ENCODE measurements at places on chromosomes 4 and X. TPM values are rescaled to one million over a fixed set of nuclear protein-coding genes. Genes with fewer than 3 reads are reported as not detected.
A peak's percentile ranks its signal among the peaks of the same experiment; 100 is the strongest.

Gene TMEM271
- total RNA-seq: not detected

Gene AFM
- 149 TPM for total RNA-seq

Gene FGG
- total RNA-seq: 14,578 TPM

Gene AKAP4
- total RNA-seq: not detected

Gene FAM47A
- total RNA-seq: not detected

Gene ETNPPL
- total RNA-seq: 125 TPM

DNA sequence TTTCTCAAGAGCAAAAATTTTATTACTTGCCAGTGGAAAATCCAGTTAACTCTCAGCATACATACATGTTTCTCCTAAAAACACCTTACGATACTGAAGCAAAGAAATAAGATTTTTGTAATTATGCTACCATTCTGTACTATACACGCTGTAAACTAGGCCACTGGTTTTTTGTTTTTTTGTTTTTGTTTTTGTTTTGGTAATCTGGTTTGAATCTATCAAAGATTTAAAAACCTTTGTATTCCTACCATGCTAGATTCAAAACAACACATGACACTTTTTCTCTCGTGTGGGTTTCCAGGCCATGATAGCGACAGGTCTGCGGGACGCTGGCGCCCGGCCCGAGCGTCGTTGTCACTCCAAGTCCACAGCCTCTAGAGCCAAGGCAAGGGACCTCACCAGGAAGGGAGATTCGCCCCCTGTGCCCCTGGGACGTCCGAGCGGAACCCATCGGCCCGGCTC lies 723 bp downstream of the TMEM192 start:
- H3K27me3 ChIP-seq: no peaks in the 10 kb centered on the region
- H3K27ac ChIP-seq: peak overlapping the region; percentile 97
- H3K4me1 ChIP-seq: peaks cover 6% of the 10 kb centered on the region
- H3K4me3 ChIP-seq: peak overlapping the region; percentile 80
- H3K36me3 ChIP-seq: no peaks in the 10 kb centered on the region
- DNase-seq: no peak

- H3K4me1 ChIP-seq: no peaks in the 10 kb centered on the region
- no peaks in the 10 kb centered on the region for H3K27me3 ChIP-seq
- DNase-seq: no peak
These were observed 29.0 kb downstream of the CD99L2 start for GRCh38 chrX:150869450-150869849.

- H3K4me1 ChIP-seq: no peaks in the 10 kb centered on the region
- no peaks in the 10 kb centered on the region for H3K27me3 ChIP-seq
- no peak overlapping the region for H3K27ac ChIP-seq
These were observed 134.6 kb upstream of the BOD1L1 start for GRCh38 chr4:13762130-13762529.

- no peaks in the 10 kb centered on the region for H3K27me3 ChIP-seq
- H3K36me3 ChIP-seq: no peaks in the 10 kb centered on the region
- no peaks in the 10 kb centered on the region for H3K4me1 ChIP-seq
- DNase-seq: peak; percentile 62
These were observed 102.0 kb downstream of the PTTG2 start for GRCh38 chr4:38062088-38062775.

DNA sequence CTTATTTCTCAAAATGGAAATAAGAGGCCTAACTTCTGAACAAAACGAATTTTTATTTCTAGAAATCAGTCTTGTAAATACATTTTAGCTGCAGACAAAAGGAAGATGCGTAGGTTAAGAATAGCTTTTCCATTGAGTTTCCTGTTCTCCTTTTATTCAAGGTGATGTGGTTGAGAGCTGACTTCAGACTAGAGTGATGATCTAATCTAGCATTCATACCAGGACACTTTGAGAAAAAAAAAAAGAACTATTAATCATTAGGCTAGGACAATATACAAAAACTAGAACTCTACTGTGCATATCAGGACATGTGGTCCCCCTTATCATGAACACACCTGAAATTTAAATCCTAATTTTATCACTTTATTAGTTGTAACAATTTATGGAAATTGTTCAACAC lies 884.5 kb upstream of the EPHA5 start:
- H3K27me3 ChIP-seq: no peaks in the 10 kb centered on the region
- H3K4me3 ChIP-seq: no peak overlapping the region
- H3K36me3 ChIP-seq: no peaks in the 10 kb centered on the region
- no peaks in the 10 kb centered on the region for H3K4me1 ChIP-seq

DNA sequence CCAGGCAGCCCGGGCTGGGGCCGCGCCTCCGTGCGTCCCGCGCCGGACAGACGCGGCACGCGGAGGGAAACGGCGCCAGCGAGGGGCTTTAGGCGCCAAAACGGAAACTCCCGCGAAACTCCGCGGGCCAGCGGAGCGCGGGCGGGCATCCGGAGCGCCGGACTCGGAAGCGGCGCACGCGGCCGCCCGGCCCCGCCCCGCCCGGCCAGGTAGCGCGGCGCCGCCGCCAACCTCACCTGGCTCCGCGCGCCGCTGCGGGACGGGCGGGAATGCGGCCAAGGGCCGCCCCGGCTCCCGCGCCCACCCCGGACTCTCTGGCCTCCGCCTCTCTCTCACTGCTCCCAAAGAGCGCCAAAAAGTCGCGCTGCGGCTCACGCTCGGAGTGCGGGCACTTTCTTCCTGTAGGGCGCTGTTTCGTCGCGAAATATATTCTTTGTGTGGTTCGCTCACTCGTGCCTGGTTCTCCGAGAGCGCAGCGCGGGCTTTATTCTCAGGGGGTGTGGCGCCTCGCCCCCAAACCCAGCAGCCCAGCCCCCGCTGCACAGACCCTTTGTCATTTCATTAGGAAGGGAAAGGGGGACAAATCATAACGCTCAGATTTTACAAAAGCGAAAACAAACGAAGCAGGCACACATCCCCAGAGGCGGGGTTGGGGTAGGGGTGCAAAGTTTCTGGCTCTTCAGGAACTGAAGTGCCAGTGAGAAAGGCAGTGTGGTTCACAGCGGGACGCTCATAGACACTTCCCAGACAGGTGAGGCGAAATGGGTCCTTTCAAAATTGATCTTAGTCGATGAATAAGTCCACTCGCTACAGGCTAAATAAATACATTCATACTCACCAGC lies 961 bp upstream of the MBNL3 start:
- DNase-seq: peak; percentile 33
- peak overlapping the region; percentile 55 for H3K4me3 ChIP-seq
- H3K4me1 ChIP-seq: no peaks in the 10 kb centered on the region
- H3K36me3 ChIP-seq: no peaks in the 10 kb centered on the region

- no peak overlapping the region for H3K27ac ChIP-seq
- no peaks in the 10 kb centered on the region for H3K36me3 ChIP-seq
- H3K4me3 ChIP-seq: no peak overlapping the region
- no peaks in the 10 kb centered on the region for H3K27me3 ChIP-seq
These were observed 19.5 kb downstream of the NSUN7 start for GRCh38 chr4:40769266-40769665.

DNA sequence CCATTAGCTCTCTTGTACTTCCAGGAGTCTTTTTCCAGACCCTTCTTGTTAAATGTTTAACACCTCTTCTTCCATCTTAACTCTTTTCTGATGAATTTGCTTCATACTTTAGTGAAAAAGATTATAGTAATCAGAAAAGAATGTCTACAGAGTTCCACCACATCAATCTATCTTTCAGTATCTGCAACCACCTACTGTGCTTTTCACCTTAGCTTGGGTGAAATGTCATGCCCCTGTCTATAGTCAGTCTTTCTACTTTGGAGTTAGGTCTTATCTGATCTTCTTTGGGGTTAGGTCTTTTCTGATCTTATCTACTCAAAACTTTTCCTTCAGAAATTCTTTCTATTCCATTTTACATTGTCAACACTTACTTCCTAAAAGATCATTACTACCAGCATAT lies 1310.2 kb downstream of the PCDH7 start:
- no peaks in the 10 kb centered on the region for H3K4me1 ChIP-seq
- no peaks in the 10 kb centered on the region for H3K27me3 ChIP-seq
- H3K27ac ChIP-seq: no peak overlapping the region
- H3K4me3 ChIP-seq: no peak overlapping the region
- H3K36me3 ChIP-seq: no peaks in the 10 kb centered on the region

DNA sequence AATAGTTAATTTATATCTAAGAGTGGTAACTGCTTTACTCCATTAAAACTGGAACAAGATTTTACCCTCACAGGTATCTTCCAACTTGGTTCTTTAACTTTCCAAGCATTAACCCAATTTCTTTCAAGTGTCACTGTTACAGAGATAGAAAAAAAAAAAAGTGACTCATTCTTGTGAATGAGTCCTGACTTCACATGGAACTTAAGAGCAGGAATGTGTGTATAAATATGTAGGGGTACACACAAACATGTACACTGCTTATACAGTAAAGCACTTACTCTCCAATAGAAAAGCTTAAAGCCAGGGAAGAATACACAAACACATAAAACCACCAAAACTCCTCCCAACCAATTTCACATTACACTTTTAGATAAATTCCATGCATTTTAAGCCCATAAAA lies 38.8 kb downstream of the TAPT1 start:
- H3K27ac ChIP-seq: no peak overlapping the region
- peaks cover 10% of the 10 kb centered on the region for H3K36me3 ChIP-seq

- no peaks in the 10 kb centered on the region for H3K27me3 ChIP-seq
- DNase-seq: no peak
- H3K4me1 ChIP-seq: no peaks in the 10 kb centered on the region
- H3K4me3 ChIP-seq: no peak overlapping the region
- H3K36me3 ChIP-seq: no peaks in the 10 kb centered on the region
- H3K27ac ChIP-seq: no peak overlapping the region
These were observed 2.7 kb upstream of the NALF2 start for GRCh38 chrX:69501429-69501828.

GRCh38 chr4:87930629-87931028 lies 44.9 kb upstream of the SPP1 start:
- no peak overlapping the region for H3K27ac ChIP-seq
- no peaks in the 10 kb centered on the region for H3K36me3 ChIP-seq
- no peak overlapping the region for H3K4me3 ChIP-seq
- no peak for DNase-seq
- no peaks in the 10 kb centered on the region for H3K4me1 ChIP-seq

- peaks cover 3% of the 10 kb centered on the region for H3K4me1 ChIP-seq
- DNase-seq: no peak
- no peak overlapping the region for H3K4me3 ChIP-seq
- H3K27ac ChIP-seq: no peak overlapping the region
- H3K36me3 ChIP-seq: no peaks in the 10 kb centered on the region
- H3K27me3 ChIP-seq: no peaks in the 10 kb centered on the region
These were observed 2.9 kb upstream of the EIF1AX start for GRCh38 chrX:20144491-20144890.

Data from right lobe of liver (tissue), 6 donors.